ENCODE measurements at places on chromosomes 12 and 14.

- no peak for DNase-seq
Measured at GRCh38 chr14:99506276-99506675, 25.1 kb downstream of the CCNK start.

DNA sequence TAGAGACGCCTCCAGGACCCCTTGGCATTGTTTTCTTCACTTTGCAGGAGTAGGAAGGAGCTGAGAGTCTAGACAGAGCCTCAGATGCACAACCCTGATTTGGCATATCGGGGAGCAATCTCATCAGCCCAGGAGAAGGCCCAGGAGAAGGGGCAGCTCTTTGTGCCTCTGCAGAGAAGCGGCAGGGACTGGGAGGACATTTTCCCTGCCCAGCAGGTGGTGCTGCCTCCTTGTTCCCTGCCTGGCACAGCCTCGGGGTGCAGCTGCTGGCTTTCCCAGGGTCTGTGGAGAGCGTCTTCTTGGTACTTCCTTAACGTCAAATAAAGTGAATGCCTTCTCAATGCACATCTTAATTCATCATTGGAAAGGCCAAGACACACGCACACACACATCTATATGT is 419.5 kb downstream of the TMEM121 start:
- DNase-seq, result peak; percentile 1

DNA sequence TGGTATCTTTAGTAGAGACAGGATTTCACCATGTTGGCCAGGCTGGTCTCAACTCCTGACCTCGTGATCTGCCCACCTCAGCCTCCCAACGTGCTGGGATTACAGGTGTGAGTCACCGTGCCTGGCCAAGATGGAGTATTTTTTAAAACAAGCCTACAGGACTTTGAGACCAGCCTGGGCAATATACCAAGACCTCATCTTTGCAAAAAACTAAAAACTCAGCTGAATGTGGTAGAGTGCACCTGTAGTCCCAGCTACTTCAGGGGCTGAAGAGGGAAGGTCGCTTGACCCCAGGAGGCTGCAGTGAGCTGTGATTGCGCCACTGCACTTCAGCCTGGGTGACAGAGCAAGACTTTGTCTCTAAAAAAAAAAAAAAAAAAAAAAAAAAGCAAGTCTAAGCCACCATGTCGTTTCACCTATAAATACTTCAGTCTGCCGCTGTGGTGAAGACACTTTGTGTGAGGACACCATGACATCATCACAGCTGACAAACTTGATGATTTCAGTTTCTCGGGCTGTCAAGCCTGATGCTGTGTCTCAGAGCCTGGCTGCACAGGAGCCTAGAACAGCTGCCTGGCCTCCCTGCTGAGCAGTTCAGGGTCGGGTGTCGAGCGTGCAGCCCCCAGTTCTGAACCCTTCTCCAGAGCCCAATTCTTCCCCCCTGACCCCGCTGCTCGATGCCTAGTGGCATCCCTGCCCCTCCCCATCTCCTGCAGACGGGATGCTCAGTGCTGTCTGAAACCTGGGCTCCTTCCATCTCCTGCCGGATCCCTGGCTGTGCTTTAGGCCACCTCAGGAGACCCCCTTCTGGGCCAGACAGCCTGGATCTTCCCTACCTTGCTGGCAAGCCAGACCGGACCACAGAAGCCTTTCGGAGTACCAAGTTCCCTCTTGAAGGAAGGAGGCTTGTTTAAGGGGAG is 119.2 kb upstream of the EVL start:
- no peak for DNase-seq

- peak; percentile 61 for DNase-seq
Measured at GRCh38 chr12:2092890-2093289, 40.1 kb downstream of the CACNA1C start.

GRCh38 chr12:131105736-131106348 is 152.1 kb downstream of the ADGRD1 start:
- no peak for DNase-seq

- DNase-seq, result no peak
Measured at GRCh38 chr12:75805905-75806304, 225.7 kb downstream of the PHLDA1 start.

DNA sequence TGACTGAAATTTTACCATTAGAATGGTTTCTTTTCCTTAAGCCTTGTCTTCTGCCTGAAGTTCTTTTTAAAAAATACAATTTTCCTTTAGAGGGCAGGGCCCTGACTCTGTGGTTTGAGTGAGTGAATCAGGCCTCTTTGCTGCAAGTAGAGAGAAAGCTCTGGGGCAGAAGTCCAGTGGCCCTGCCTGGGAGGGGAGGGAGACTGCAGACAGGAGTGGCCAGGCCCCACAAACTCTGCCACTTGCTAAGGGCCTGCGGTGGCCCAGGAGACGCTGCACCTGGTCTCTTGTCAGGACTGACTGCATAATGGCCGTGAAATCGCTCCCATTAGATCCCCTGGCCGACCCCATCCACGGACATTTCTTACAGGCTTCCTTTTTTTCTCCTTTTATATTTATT is 25.5 kb downstream of the TSPAN11 start:
- no peak for DNase-seq

DNA sequence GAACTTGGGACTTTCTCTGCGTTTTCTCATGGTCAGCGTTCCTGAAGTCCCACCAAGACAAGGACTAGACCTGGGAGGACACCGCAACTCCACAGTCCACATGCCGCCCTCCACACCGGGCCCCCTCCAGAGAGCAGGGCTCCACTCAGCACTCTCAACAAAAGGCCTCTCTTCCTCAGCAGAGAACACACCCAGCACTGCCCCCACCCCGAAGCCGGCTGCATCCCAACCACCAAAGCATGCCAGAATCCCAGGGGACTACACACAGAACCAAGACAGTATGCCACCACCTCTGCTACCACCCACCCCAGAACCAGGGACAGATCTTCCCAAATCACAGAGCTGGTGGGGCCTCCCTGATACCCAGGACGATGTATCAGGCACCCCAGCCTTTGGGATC is 88.3 kb downstream of the BCL11B start:
- no peak for DNase-seq

DNA sequence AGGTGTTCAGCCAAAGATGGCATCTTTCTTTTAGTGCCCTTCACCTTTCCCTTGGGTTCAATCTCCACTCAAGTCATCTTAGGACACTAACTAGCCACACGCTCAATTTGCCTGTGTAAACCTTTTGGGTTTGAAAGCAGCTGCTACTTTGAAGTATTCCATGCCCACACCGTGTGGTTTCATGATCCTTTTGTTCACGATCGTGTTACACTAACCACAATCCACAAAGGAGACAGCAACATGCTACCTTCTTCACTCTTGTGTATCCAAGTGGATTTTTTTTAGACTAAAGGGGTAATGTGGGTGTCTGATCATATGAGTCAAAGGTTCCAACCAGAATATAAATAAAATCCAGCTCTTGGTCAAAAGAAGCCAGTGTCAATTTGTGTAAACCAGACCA is 122.7 kb upstream of the FAR2 start:
- DNase-seq, result no peak

All from ELR (cell line).